ENCODE measurements at places on chromosomes 6 and 20.

- DNase-seq, result no peak
Measured at GRCh38 chr6:9699888-9700287, 715.0 kb downstream of the TFAP2A start.

- DNase-seq, result no peak
Measured at GRCh38 chr20:3692706-3693294, 11.0 kb upstream of the ADAM33 start.

DNA sequence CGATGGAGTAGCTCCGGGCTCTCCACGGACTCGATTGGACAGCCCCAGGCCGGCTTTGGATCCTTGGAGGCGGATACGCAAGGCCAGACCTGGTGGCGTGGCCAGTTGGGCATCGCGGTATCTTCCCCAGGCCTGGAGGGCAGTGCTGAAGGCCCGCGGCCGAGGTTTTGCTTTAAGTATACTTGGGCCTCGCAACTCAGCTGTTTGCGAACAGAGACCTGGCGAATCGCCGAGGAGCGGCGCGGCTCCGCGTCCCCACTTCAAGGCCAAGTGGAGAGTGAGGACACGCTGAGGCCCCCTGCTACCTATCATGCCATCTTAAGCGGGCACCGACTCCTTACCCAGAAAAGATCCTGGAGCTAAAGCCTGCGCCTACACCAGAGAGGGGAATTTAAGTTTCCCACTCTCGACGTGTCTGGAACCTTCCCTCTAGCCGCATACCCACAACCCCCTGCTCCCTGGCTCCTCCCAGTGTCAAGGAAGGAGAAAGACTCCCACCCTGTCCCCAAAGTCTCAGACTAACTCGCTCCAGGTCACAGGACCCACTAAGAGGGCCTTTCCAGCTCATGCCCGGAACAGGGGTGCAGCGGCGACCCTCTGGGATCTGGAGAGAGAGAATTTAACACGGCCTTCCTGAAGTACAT is 4.1 kb downstream of the LINC00237 start:
- peak; percentile 45 for DNase-seq

DNA sequence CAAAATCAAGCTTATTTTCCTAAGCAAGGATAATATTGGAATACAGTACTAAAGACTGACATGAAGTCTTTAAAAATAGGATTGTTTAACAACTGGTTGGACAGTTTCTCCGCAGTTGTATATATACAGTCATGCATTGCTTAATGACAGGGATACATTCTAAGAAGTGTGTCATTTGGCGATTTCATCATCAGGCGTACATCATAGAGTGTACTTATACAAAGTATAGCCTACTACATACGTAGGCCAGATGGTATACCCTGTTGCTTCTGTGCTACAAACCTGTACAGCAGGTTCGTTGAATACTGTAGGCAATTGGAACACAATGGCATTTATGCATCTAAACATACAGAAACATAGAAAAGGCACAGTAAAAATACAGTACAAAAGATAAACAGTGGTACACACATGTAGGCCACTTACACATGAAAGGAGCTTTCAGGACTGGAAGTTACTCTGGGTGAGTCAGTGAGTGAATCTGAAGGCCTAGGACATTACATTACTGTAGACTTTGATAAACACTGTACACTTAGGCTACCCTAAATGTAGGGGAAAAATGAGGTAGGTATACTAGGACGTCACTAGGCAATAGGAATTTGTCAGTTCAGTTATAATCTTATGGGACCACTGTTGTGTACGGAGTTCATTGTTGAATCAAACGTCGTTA is 20.1 kb downstream of the HECA start:
- DNase-seq, result no peak

DNA sequence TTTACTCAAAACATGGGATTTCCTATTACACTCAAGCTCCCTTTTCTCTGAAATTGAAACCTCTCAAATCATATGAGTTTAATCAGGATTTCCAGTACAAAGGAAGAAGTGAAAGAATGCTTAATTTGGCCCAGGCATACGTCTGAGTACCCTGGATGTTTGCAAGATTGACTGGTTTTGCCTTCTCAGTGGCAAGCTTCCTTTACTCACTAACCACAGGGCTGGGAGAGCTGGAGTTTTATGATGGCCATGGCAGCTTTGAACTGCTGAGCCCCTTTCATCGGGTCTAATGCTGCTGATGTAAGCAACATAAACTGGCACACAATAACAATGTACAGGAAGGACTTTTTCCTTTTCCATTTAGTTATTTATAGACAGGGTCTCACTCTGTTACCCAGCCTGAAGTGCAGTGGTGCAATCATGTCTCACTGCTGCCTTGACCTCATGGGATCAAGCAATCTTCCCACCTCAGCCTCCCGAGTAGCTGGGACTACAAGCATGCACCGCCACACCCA is 194.8 kb downstream of the SLC35F1 start:
- DNase-seq, result no peak

DNA sequence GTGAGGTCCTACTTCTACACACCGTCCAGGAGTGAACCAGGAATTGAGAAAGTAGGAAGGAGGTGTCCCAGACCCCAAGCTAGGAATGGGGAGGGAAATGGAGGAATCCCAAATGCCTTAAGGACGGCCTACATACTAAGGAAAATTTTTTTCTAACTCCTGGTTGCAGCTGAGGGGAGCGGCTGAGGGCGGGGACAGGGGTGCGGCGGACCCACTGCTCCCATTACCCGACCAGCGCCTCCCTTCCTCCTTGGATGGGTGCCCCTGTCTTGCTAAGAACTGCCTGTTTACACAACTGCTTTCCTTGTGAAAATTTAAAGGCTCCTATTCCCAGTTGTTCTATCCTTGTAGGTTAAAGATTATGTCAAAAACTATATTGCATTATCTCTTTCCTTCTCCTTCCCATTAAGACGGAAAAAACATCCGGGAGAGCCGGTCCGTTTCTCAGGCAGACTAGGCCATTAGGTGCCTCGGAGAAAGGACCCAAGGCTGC is 699 bp upstream of the HSPA1B start:
- no peak for DNase-seq

GRCh38 chr20:51525241-51526105 is 17.0 kb downstream of the NFATC2 start:
- peak; percentile 27 for DNase-seq

DNA sequence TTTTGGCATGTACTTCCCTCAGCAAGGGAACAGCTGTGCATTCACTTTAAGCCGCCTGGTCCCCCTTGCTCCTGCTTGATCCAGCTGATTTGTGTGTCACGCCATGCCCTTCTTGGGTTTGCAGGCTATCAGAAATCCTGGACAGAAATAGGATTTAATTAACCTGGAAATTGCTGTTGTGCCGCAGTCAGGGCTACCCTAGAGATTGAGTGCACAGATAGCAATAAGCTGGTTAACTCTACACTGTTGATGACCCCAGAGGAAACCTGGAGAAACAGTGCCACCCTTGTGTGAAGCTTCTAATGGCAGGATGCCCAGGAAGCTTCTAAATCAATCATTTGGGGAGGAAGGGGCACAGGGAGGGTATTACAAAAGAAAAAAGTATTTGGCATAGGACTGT is 199.0 kb downstream of the JARID2 start:
- no peak for DNase-seq

DNA sequence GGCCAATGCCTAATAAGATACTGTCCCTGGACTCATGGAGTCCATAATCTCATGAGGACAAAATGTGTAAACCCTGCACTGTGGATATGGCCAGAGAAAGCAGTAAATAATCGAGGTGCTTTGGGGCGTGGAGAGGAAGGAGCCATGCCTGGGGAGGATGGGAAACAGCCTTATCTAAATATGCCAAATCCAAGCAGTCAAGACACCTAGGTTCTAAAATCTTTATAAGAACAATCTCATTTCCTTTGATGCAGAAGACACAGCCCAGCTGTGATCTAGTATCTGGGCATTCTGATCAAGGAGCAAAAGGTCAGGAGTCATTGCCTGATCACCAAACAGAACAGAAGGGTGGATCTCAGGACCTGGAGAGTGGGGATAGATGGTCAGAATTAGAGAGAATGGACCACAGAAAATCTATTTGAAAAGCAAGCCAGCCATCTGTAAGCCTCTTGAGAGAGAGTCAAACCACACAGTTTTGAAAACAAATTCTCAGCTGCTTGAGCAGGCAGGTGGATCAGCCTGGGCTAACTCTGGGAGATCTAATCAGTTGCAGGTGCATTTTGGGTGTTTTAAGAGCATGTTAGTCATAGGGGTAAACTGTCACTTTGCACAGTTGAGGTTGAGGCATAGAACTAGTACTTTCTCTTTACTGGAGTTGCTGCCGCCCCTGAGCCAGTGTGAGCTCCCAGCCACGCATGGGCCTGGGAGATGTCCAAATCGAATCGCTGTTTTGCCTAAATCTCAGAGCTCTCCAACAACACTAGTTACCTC is 130.8 kb upstream of the TNFAIP3 start:
- no peak for DNase-seq

GRCh38 chr20:11443382-11444119 is 474.1 kb upstream of the BTBD3 start:
- DNase-seq, result no peak

DNA sequence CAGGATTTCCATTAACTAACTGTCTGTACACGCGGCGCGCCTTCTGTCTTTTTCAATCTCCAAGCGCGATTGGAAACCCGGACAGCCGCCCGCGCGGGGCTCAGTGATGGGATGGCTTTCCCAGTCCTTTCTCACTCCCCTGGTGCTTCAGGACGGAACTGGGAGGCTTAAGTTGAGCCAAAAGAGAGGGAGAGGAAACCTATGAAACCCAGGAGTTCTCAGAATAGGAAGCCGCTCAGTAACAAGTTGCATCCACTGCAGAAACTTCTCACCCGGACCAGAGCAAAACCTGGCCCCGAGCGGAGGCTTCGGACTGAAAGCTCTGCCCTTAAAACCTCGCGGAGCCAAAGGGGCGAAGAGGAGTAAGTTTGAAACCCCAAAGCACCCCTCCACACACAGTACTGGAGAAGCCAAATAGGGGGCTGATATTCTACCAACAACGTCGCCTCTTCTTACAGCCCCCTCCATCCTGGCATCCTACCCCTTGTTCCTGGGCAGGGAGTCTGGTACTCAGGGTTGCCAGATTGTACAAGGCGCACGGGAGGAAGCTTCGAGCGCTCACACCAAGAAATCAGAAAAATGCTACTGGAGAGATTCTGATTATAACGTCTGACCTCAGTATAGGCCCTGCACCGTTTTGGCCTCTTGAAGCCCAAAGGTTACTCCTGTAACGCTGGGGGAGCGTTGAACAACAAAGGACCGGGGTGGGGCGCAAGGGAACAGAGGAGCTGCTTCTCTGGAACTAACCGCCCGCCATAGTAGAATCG is 906 bp upstream of the COL12A1 start:
- DNase-seq, result no peak

DNA sequence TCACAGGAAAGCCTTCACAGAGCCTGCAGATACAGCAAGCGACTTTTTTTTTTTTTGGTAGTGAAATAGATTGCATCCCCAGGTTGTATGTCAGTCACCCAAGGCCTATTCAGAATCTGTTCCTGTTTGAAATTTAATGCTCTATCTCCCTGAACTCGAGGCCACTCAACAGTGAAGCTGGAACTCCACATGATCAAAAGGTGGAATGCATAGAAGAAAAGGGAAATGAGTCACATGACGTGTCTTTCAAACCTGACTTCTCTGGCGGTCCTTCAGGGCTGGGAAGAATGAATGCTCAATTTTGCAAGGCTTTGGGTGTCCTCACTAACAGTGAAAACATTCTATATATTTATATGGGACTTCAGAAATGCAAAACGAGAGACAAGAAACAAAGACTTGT is 88.4 kb upstream of the B3GAT2 start:
- no peak for DNase-seq

DNA sequence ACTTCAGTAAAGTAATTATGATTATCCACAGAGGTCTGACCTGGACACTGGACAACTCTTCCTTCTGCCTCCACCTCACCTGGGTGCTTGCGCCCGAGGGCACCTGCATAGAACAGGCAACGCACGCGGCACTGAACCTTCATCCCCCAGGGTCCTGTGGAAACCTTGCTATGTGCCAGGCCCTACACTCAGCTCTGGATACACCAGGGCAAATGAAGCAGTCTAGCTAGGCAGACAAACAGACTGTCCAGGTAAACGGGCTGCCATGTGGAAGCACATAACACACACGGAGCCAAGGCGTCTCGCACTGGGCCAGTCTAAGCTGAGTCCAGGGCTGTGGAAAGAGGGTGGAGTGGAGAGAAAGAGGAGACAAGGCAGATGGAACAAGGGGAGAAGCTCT is 109.3 kb upstream of the AFDN start:
- no peak for DNase-seq

DNA sequence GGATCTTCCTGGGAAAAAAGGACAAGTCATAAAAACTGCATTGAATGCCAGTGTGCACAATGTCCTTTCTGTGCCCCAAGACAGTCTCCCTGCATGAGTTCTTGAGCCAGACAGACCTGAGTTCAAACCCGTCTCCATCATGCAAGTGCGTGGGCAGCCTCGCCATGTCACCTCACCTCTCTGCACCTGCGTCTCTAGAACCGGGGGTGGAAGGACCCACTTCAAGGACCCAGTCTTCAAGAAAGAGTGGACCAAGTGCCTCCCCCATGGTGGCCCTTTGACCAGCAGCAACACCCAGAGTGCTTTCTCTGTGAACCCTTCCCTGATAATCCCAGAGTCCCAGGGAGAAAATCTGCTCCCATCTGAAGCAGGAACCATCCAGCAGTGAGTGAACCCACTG is 23.5 kb upstream of the ANGPT4 start:
- no peak for DNase-seq

GRCh38 chr20:46695892-46696291 is 6.6 kb upstream of the TP53RK start:
- no peak for DNase-seq

DNA sequence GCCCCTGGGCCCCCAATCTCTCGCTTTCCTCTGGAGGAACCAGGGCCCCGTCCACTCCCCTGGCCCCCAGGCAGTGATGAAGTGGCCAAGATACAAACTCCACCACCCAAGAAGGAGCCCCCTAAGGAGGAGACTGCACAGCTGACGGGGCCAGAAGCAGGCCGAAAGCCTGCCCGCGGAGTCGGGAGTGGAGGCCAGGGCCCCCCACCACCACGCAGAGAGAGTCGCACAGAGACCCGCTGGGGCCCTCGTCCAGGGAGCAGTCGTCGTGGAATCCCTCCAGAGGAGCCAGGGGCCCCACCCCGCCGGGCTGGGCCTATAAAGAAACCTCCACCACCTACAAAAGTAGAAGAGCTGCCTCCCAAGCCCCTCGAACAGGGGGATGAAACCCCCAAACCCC is 10.7 kb downstream of the PRRC2A start:
- no peak for DNase-seq

DNA sequence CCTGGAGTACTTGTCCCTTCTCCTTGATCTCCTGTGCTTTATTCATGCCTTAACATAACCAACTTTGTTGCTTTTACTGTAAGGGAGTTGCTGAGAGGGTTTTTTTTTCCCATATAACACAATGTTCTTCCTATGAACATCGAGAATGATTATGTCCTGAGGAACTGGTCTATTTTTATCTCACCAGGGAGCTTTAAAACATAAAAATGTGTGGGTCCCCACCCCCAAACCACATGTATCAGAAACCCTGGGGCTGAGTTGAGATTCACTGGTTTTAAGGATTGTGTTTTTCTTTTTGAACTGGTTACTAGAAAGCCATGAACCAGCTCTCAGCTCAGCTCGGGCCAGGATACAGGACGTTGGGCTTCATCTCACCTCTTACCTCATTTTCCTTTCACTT is 118.5 kb upstream of the JAG1 start:
- no peak for DNase-seq

Measured in T-cell (primary cell).